ENCODE measurements at places on chromosomes 11 and 22.
A peak's percentile ranks its signal among the peaks of the same experiment; 100 is the strongest.

DNA sequence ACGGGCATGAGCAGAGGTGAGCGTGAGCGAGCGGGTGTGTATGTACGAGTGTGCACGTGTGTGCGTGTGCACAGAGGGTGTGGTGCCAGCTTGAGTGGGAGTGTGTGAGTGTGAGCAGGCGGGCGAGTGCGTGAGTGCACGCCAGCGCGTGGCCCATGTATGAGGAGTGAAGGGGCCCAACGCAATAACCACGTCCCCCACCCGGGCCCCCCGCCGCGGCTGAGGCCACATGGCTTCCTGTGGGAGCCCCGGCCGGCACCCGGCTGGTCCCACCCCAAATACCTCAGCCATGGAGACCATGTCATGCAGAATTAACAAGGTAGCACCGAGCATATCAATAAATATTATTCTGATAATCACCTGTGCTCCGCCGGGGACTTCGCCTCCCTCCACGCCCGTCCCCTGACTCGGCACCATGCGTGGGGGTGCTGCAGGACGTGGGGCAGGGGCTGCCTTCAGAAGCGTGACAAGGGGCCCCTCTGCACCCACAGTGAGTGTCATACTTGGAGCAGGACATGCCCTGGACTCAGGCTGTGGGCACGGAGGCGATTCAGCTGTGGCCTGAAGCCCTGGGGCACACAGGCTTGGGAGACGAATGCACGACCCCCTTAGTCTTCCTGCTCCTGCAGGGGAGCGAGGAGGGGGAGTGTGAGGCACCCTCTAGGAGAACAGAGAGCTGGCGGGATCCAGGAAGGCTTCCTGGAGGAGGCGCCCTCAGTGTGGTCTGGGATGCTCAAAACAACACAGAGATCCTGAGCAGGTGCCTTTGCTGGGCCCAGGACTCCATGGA is 5.6 kb upstream of the TRABD start:
- DNase-seq: no peak

- DNase-seq: no peak
Observed at GRCh38 chr22:17920145-17920605, 104.2 kb downstream of the MICAL3 start.

DNA sequence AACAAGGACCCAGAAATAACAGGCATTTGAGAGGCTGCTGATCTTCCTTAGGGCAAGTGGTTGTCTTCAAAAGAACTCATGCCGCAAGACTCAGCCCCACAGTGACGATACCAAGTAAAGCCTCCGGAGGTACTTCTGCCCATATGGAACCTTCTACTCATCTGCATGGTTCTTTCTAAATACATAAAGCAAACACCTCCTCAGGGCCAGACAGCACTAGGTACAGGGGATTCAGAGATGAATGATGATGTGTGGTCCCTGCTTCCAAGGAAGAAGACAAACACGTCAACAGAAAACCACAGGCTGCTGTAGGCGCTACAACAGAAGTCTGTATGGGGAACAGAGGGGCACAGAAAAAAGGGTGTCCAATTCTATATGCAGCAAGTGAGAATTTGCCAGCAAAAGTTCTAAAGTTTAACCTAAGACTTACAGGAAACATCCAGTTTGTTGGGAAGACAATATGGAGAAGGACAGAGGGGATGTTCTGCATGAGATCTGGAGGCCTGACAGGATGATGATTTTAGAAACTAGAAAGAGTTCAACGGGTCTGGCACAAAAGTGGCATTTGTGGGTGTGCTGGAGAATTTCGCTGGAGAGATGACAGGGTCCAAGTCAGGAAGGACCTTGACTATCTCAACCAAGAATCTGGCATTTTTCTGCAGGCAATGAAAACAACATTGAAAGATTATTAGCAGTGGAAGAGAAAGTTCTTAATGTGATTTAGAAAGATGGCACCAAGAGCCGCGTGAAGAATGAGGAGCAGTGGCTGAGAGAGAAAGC is 23.7 kb downstream of the JAML start:
- peak; percentile 64 for DNase-seq

- DNase-seq: no peak
Observed at GRCh38 chr11:61343792-61344745, 11.0 kb downstream of the TKFC start.

GRCh38 chr11:133476570-133477250 is 55.6 kb downstream of the OPCML start:
- DNase-seq: no peak

- DNase-seq: no peak
Observed at GRCh38 chr22:26372890-26373289, 56.2 kb upstream of the ASPHD2 start.

GRCh38 chr11:46073632-46074031 is 47.6 kb downstream of the PHF21A start:
- DNase-seq: no peak

- DNase-seq: no peak
Observed at GRCh38 chr11:82559609-82560008, 174.1 kb downstream of the FAM181B start.

GRCh38 chr22:33426451-33426850 is 368.3 kb upstream of the SYN3 start:
- DNase-seq: no peak

DNA sequence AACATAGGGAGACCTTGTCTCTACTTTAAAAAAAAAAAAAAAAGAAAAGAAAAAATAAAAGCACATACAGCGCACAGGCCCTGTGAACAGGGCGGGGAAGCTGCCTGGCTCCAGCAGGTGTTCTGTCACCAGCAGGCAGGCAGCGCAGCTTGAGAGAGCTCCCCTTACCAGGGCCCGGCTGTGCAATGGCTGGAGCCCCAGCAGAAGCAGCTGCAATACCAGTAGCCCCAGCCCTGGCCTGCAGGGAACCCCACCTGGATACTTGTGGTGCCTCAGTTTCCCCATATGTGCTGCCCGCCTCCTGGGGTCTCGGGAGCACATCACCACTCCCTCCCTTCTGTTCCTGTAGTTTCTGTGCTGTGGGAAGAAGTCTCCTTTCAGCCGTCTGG is 12.3 kb downstream of the TSPAN32 start:
- no peak for DNase-seq

- DNase-seq: no peak
Observed at GRCh38 chr22:18136563-18137320, 13.2 kb upstream of the USP18 start.

- no peak for DNase-seq
Observed at GRCh38 chr22:17137861-17138425, 16.8 kb upstream of the TMEM121B start.

DNA sequence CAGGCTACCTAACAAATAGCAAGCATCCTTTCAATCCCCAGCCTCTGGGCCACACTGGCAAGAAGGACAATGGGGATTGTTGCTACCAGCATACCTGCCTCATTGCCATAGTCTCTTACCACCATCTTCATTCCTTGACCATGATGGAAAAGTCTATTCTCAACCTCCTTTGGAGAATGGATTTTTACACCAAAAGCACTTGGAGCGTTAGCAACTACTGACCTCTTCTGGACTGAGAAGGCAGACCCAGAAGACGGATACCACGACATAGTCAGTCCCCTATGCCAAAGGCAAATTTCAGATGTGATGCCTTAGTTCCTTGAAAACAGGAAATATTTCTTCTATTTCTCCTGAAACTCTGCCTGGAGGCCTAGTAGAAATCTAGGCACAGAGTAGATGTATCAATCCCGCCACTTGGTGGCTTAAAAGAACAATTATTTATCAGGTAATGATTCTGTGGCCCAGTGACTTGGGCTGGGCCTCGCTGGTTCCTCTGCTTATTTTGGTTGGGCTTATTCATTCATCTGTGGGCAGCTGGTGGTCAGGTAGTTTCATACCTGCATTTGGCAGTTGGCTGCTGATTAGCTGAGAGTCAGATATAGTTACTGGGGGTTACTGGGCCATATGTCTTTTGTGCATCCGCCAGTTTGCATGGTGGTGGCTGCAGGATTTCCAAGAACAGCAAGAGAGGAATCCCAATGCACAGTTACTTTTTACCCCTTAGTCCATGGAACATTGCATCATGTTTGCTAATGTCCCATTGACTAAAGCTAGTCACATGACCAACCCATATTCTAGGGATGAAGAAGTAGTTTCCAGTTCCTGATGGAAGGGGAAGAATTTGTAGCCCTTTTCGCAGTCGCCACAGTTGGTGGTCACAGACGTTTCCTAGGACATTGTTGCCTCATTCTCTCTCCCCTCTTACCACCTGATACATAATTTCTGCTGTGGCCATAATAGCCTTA is 75.2 kb downstream of the DHCR7 start:
- no peak for DNase-seq

GRCh38 chr22:36368359-36368983 is 19.3 kb downstream of the MYH9 start:
- no peak for DNase-seq

- no peak for DNase-seq
Observed at GRCh38 chr11:96794152-96794551, 404.3 kb downstream of the JRKL start.

GRCh38 chr11:12863605-12864121 is 145.5 kb upstream of the RASSF10 start:
- no peak for DNase-seq

DNA sequence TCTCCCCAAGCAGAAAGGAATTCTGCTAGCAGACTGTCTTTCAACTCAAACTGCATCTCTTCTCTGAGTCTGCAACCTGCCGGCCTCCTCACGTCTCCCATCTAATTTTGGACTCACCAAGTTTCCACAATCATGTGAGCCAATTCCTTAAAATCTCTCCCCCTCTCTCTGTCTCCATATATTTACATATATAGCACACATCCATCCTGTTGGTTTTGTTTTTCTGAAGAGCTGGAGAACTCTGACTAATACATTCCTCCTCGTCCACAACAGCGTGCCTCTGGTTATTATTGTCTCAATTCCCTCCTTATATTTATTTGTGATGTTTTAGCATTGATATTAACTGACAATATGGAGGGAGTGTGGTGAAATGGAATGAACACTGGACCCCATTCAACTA is 29.6 kb upstream of the FJX1 start:
- DNase-seq: no peak

DNA sequence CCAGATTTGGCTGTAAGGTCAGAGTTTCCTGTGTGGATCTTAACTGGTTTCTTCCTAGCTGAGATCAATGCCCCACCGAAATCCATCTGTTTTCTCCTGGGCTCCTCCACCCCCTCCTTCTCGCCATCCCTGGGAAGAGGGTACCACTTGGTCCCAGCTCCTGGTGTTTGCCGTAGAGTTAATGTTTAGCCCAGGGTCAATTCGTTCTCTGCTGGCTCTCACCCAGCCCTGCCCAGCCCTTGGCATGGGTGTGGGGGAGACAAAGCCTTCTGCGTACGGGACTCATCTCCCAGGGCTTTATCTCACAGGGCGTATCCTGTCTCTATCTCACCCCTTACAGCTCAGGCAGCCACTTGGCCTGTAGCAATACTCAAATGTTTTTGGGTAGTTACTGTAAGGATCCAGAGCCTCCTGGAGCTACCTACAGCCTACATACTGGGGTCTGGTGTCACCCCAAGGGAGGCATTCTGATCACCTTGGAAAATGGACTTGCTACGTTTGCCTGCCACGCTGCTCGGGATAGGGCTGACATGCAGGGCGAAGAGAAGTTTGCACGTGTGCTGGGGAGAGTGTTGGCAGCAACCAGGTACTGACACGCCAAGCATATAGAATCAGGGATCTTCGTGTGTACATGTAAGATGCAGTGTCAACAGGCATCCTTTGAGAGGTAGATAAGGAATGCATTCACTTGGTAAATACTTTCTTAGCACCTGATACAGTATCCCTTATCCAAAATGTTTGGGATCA is 66.1 kb downstream of the SCN3B start:
- DNase-seq: no peak

GRCh38 chr22:22584722-22585121 is 25.7 kb upstream of the PRAME start:
- DNase-seq: no peak
